Fibroblast of skin of back (primary cell): ENCODE measurements at places on chromosomes 1 and 21.

GRCh38 chr1:235734335-235734734 lies 84.8 kb upstream of the GNG4 start:
- no peak for DNase-seq

DNA sequence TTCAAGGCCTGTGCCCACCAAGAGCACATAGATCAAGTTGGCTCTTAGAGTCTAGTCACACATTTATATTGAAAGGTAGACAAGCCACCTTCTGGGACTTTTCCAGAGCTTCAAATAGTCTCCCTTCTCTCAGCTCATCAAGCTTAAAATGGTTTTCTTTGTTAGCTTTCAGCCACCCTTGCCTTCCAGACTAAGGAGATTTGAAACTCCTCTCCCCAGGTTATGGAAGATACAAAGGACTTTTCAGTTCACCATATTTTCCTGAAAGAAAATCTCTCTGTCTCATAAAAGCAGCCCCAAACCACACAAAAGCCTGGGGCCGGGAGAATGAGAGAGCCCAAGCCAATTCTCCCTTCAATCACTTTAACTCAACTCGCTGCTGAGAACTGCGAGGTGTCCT lies 134.1 kb downstream of the ZC3H11B start:
- no peak for DNase-seq

DNA sequence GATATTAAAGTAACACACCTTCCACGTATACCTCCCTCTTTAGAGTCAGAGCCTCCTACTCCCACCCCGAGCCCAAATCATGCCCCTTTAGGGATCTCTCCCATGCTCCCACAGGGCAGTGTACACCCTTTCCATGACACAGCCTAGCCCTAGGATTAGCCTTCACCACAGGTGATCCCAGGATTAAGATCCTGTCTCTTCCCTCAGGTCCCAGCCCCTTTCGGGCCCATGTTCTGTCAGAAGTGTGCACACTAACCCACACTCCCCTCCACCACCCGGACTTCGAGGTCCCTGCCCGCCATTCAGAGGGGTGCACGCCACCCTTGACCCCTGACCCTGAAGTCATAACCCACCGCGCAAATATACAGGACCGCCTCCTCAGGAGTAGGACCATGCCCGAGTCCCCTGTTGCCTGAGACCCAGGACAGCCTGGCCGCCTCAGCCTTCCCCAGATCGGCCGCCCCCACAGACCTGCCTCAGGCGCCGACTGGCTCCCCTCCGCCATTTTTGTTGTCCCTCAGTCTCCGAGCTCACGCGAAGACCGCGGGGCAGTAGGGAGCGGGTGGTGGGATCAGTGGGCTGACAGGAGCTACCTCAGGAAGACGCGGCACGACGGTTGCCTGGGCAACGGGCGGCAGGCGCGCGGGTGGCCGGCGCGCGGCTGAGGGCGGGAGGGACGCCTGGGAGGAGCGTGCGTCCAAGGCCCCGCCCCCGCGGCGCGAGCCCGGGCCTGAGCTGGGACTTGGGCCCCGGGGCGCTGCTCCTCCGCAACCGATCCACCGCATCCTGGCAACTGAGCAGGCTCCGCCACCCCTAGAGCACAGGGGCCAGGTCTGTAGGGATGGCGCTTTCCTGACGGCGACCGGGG lies at the start of gene AGBL4:
Gene AGBL4 (minus strand): TSS at position 663 of the 868 bp plus-strand sequence.
- DNase-seq: peak; percentile 33

DNA sequence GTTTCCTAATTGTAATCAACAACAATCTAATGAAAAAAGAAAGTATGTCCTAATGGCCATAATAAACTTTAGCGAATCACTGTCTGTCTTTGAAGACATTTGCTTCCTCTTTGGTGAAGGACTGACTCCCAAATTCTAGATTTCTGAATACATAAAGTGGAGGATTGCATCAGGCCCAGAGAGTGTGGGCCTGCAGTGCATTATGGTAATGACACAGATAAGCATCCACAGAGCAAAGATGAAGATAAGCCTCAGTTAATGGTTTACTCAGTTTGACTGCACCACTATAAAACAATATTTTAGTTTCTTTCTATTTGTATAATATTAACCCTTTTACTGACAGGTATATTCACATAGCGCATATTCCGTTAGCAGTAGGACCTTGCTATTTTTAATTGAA lies 365.5 kb downstream of the KCTD3 start:
- DNase-seq: no peak

- DNase-seq: no peak
Measured at GRCh38 chr1:75412616-75413015, 198.3 kb downstream of the SLC44A5 start.
